Esophagus muscularis mucosa (tissue), 4 donors: ENCODE measurements at places on chromosomes 2 and 18.

GRCh38 chr2:231568098-231568784 lies 24.4 kb upstream of the TEX44 start:
- no peaks in the 10 kb centered on the region for H3K36me3 ChIP-seq
- no peaks in the 10 kb centered on the region for H3K4me1 ChIP-seq
- no peaks in the 10 kb centered on the region for H3K27me3 ChIP-seq

GRCh38 chr18:48996041-48996440 lies 45.3 kb upstream of the SMAD7 start:
- DNase-seq = no peak
- H3K36me3 ChIP-seq = no peaks in the 10 kb centered on the region
- no peak overlapping the region for H3K4me3 ChIP-seq
- no peak overlapping the region for H3K27ac ChIP-seq
- no peaks in the 10 kb centered on the region for H3K27me3 ChIP-seq

GRCh38 chr2:235328991-235329390 lies 164.9 kb upstream of the AGAP1 start:
- peaks cover 26% of the 10 kb centered on the region for H3K27me3 ChIP-seq
- no peaks in the 10 kb centered on the region for H3K4me1 ChIP-seq
- no peak overlapping the region for H3K4me3 ChIP-seq
- no peak for DNase-seq
- no peaks in the 10 kb centered on the region for H3K36me3 ChIP-seq
- H3K27ac ChIP-seq = no peak overlapping the region

DNA sequence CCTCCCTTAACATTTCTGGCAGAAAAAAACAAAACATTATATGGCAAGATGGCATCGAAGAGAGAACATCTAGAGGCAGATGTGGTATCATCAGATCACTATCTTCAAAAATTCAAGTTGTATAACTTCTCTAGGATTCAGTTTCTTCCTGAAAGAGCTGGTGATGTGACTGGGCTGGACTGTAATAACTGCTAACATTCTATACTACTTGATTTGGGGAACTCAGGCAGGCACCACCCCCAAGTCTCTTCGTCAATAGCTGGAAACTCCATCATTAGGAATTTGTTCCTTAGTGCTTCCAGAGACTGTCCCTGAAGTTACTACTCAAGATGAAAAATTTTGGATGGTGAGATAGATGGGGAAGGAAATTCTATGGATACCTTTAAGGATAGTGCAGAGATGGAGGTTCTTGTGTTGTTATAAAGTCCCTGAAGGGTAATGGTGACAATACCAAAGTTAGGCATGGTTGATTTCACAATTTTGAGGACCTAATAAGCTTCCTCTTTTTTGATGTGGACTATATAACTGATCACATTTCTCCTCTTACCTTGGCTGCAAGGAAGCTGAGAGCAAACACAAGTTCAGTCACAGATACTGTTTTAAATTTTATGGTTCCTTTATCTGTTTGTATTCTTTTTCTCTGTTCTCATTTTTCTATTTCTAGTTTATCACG lies 59.1 kb upstream of the PGAP1 start:
- no peak overlapping the region for H3K4me3 ChIP-seq
- DNase-seq = no peak
- H3K27me3 ChIP-seq = no peaks in the 10 kb centered on the region

DNA sequence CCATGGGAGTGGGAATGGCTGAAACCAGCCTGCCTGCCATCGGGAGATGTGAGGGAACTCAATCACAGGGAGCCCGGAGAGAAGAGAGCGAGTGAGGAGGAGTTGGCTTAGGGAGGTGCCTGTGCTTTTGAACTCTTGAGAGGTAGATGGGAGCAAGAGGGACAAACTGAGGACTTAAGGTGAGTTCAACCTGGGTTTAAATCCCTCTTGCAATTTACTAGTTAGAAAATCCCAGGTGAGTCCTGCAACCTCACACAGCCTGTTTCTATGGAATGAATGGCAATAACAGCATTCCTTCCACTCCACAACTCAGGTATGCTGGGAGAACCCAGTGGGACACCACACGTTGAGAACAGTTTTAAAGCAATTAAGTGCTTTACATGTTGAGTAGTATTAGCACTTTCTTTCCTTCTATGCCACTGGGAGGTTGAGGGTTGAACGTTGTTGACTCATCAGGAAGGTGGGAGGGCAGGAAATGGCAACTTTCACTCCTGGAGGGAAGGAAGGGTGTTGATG lies 57.3 kb downstream of the VIT start:
- no peak overlapping the region for H3K27ac ChIP-seq
- no peaks in the 10 kb centered on the region for H3K4me1 ChIP-seq

GRCh38 chr2:239960929-239961661 lies 64.0 kb downstream of the NDUFA10 start:
- H3K27me3 ChIP-seq = no peaks in the 10 kb centered on the region
- H3K4me1 ChIP-seq = peaks cover 39% of the 10 kb centered on the region
- DNase-seq = no peak
- peaks cover 53% of the 10 kb centered on the region for H3K36me3 ChIP-seq
- H3K4me3 ChIP-seq = no peak overlapping the region
- no peak overlapping the region for H3K27ac ChIP-seq

- no peaks in the 10 kb centered on the region for H3K4me1 ChIP-seq
- no peak overlapping the region for H3K4me3 ChIP-seq
- no peak overlapping the region for H3K27ac ChIP-seq
- H3K27me3 ChIP-seq = no peaks in the 10 kb centered on the region
- H3K36me3 ChIP-seq = no peaks in the 10 kb centered on the region
Measured at GRCh38 chr2:240791221-240791800, 28.7 kb downstream of the KIF1A start.

- peaks cover 20% of the 10 kb centered on the region for H3K4me1 ChIP-seq
- no peak overlapping the region for H3K4me3 ChIP-seq
- no peak overlapping the region for H3K27ac ChIP-seq
- H3K36me3 ChIP-seq = no peaks in the 10 kb centered on the region
- H3K27me3 ChIP-seq = no peaks in the 10 kb centered on the region
Measured at GRCh38 chr2:28582595-28582994, 86.7 kb downstream of the PLB1 start.
